ENCODE measurements at places on chromosomes 13 and 19.

DNA sequence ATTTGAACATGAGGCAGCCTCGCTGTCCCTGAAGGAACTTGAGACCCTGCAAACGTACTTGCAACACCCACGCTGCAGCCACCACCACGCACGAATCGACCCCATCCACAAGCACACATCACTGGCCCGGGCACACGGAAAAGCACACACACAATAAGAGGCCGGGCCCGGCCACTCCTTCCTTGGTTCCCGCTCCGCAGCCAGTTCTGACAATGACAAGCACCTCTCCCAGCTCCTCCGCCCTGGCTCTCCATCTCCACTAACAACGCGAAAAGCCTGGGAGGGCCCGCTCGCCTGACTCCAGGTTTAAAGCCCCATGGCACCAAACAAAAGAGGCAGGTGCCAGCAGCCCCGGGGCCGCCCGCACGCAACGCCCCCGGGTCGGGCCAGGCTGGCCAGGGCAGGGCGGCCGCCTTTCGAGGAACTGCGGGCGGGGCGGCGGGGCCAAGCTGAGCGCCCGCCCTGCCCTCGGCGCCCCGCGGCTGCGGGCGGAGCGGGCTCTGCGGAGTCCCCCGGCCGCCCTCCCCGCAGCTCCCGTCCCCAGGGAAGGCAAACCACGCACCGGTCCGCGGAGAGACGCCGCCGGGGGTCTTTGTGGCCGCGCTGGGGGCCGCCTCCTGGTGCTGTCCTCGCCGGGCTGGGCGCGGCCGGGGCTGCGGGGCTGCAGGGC is 495 bp downstream of the DCLK1 start:
- no peak for DNase-seq

DNA sequence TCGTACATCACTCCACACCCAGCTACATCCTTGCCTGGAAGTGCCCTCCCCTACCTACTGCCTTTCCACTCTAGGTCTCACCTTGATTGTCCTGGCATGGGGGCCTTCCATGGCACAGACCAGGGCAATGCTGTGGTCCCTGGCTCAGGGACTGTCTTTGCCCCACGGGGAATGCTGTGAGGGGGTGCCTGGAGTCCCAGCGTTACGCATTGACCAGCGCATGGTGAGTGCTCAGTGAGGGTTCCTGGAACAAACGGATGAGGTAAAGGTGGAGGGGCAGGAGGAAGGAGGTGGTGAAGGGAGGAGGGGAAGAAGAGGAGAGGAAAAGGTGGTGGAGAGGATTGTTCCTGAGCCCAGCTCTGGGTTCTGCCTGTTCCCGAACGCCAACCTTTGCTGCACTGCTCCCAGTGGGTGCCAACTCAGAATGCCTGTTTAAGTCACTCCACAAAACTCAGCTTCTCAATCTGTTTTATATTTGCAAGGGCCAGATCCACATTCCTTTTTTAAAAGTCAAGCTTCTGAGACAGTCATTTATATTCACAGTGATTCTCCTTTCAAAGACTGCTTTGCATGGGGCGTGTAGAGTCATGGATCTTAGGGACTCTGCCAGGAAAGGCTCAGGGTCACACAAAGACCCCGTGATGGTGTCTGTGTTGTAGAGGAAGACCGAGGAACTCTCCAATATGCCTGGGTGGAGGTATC is 40.8 kb downstream of the CHST8 start:
- DNase-seq: no peak

DNA sequence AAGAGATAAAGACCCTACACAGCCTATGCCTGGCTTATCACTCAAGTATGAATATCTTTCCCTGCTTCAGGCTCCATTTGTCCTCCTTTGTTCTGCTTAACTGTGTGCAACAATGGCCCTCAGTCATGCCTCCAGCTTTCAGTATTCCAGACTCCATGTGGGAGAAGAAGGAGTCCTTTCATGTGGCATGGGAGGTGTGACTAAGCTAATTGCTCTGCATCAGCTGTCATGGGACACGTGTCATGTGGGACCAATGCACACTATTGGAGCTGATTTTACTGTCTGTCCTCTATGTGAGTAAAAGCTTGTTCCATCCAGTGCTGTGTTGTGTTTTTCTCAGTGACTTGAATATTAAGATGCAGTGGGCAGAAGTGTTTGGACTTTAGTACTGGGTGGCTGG is 1198.3 kb downstream of the OLFM4 start:
- DNase-seq: peak; percentile 84

GRCh38 chr13:27118428-27119054 is 53.1 kb downstream of the USP12 start:
- no peak for DNase-seq

DNA sequence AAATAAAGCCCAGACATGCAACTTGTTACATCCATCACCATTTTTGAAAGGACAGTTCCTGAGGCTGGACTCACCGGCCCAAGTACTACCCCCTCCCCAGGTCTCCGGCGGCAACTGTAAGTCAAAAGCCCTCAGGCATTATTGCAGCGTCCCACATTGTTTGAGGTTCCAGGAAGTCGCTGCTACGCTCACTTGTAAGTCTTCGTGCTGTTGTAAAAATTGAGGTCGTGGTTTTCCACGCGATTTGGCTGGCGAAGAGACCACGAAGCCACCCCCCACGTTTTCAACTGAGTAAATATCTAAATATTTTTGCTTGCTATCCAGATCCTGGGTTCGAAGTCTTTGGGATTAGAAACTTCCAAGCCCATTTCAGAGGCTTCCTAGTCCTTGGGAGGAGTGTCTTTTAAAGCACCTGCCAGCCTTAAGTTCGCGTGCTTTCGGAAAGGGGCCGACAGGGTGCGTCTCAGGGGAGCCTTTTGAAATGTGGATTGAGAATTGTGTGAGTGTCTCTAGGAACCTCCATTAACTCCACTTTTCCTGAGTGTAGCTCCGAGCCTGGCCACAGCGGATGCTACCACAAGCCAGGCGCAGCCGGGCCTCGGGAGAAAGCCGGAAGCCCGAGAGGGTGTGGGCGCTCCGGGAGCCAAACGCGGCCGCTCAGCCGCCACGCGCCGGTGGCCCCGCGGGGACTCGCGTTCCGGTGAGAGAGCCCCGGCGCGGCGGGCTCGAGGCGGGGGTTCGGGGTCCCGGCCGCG is 434 bp upstream of the FNDC3A start:
- DNase-seq: peak; percentile 71

DNA sequence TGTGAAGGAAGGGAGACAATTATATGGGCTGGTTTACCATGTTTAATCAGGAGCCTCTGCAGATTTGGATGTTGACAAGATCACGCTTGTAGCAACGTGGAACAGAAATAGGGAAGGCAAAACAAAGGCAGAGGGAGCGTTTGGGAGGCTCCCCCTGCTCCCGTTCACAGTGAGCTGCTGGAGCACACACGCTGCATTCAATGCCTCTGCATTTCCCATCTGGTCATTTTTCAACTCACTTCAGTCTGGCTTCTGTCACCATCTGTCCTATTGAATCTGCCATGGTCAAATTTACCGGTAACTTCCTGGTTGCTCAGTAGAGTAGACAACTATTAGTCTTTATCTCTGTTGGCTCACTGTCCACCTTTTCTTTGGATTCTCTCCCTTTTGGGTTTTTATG is 91.0 kb downstream of the NHLRC3 start:
- no peak for DNase-seq

DNA sequence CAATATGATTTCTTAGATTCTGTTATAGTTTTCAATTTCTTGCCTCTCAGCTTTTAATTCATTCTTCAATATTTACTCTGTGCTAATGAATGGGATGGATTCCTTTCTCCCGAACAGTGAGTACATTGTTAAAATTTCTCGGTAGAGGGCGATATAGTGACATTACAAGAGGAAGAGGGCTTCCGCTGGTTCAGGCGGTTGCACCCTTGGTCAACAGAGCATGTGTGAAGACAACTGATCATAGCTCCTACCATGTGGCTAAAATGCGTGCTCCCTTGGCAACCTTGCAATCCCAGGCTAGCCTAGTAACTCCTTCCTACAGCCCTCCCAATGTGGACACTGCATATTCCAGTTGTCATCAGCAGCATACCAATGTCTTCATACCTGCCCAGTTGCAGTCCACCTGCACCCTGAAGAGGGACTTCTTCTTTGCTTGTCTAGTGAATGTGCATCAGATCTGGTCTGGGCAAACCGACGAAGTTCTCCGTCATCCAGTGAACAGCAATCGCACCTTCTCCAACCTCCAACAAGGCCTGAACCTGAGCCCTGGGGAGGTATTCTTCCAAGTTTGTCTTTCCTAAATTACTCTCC is 653.0 kb upstream of the GPC6 start:
- no peak for DNase-seq

GRCh38 chr13:77489566-77490337 is 45.8 kb upstream of the SCEL start:
- no peak for DNase-seq

GRCh38 chr19:41304706-41305483 is 5.1 kb upstream of the CCDC97 start:
- no peak for DNase-seq

GRCh38 chr13:105333416-105333815 is 1202.0 kb downstream of the EFNB2 start:
- DNase-seq: no peak

GRCh38 chr13:47144782-47145181 is 247.9 kb upstream of the HTR2A start:
- DNase-seq: no peak

DNA sequence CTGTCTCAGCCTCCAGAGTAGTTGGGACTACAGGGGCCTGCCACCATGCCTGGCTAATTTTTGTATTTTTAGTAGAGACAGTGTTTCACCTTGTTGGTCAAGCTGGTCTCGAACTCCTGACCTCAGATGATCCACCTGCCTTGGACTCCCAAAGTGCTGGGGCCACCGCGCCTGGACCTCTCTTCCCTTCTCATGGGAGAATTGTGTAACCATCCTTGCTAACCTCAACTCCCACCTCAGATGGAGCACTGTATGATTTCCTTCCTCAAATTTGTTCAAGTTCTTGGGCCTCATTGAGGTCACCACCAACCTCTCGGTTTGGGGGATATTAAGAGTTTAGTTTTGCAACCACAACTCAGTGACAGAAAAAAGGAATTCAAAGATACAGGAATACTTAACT is 10.7 kb downstream of the LILRA5 start:
- no peak for DNase-seq

- DNase-seq: peak; percentile 87
Observed at GRCh38 chr19:38417544-38418506, 8.2 kb downstream of the RASGRP4 start.

DNA sequence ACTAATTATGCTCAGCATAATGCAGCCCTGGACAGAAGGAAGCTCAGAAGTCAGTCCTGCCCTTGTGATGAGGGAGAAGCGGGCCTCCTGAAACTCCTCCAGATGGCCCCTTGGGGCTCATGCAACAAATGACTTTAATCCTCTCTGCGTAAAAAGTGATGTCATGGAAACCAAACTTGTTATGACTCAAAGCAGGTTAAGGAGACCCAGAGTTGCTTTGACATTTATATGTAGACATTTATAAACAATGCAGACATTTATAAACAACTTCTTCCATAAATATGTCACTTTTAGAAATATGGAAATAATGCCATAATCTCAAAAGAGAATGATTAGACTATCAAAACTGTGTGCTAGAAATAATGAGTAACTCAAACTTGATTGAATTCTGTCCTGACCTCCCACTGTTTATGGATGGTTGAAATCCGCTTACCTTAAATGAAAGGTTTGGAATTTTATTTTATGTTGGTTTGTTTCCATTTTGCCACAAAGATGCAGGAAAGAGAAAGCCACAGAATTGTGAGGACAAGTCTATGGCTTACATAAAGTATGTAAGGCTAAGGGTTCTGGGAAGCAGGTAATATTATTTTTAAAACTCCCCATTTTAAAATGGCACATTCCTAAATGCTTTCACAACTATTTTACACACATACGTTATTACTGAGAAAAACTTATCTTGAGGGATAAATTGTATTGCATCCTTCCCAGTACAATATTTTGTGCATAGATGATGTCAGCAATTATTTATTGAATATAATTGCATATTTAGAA is 73.7 kb downstream of the CYSLTR2 start:
- no peak for DNase-seq

DNA sequence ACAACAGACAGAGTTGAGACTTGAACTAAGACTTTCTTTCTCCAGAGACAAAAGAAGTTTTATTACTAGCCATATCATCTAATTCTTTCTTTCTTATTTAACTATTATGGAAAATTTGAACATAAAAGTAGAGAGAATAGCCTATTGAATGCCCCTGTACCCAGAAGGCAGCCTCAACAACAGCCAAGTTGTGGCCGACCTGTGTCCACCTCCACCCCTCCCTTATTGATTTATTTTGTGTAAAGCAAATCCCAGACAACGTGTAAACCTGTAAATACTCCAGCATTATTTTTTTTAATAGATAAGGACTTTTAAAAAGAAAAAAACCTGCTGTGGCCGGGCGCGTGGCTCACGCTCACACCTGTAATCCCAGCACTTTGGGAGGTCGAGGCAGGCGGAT is 26.1 kb upstream of the FXYD3 start:
- DNase-seq: no peak

DNA sequence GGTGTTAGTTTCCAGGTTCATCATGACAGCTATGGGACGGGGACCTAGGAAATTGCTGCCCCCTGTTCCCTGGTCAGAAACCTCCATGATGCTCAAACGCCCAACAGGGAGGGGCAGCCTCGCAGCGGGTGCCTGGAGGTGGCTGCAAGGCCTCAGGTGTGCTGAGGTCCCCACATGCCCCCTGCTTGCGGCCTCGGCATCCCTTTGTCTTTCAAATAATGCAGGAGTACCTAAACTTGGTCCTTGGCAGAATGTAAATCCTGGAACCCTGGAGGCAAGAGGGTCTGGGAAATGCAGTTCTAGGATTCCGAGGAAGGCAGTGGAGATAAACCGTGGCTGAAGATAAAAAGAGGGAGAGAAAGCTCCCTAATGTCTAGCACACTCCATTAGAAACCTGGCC is 52.4 kb downstream of the SKA3 start:
- DNase-seq: no peak

DNA sequence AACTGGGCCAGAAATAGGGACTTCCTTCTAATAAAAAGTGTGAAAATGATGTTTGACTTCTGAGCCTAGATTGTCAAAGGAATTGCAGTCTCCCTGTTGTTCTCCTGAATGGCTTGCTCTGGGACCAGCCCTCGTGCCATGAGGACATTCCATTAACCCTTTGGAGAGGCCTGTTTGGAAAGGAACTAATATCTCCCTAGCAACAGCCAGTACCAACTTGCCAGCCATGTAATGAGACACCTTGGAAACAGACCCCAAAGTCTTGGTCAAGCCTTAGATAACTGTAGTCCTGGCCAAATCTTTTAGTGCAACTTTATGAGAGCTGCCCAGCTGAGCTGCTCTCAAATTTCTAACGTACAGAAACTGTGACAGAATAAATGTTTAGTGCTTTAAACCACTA is 8.2 kb upstream of the SIAH3 start:
- DNase-seq: no peak

Measured in SW480 (cell line).